Epithelial cell of proximal tubule (primary cell): ENCODE measurements at places on chromosomes 1 and 21. TPM values are rescaled to one million over a fixed set of nuclear protein-coding genes. Genes with fewer than 3 reads are reported as not detected.

The WNT9A gene
- 2.1 and 2.7 TPM in 2 replicates for total RNA-seq

GRCh38 chr21:14686466-14687267 lies 140.6 kb upstream of the SAMSN1 start:
- no peak for DNase-seq

The KRTAP19-3 gene
- total RNA-seq = not detected in 2 replicates

- no peak for DNase-seq
Observed at GRCh38 chr1:55044617-55045397, 5.5 kb downstream of the PCSK9 start.

GRCh38 chr21:38699048-38699447 lies 106.7 kb upstream of the ETS2 start:
- no peak for DNase-seq

GRCh38 chr1:152182431-152182830 lies 23.4 kb upstream of the RPTN start:
- DNase-seq = no peak

DNA sequence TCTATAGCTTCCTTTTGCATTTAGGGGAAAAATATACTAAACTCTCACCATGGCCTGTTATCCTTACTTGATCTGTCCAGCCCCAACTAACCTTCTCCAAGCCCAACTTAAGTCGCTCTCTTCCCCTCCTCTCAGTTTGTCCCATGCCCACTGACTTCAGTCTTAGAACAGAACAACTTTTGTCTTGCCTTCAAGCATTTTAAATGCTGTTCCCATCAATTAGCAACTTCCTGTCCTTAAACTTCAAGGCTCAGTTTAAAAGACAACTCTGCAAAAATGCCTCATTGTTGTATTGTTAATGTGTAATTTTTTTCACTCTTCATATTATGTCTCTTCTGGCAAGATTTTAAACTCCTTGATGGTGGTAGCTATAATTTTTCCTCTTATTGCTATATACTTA lies 526.9 kb downstream of the NEGR1 start:
- DNase-seq = no peak

The AMIGO1 gene
- total RNA-seq = 0.87 and 0.92 TPM in 2 replicates

GRCh38 chr1:43898981-43899380 lies 34.6 kb upstream of the ARTN start:
- DNase-seq = no peak

DNA sequence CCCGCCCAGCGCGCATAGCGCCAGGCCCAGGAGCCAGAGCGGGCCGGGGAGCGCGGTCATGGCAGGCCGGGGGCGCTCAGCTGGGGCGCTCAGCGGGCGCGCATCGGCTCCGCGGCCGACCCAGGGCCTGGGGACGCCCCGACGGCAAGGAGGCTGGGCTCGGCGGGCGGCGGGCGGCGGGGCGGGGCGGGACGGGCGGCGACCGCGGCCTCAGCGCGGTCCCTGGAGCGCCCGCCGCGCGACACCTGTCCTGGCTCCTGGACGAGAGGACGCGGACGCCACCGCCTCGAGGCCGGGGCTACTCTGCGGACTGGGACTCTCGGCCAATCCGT lies 273 bp downstream of the BMP8B start:
- DNase-seq = no peak

The ERG gene
- 0.29 TPM in 1 of 2 replicates, not detected in the other for total RNA-seq

GRCh38 chr1:101344745-101345144 lies 107.9 kb downstream of the S1PR1 start:
- no peak for DNase-seq

The CFAP126 gene
- not detected in 2 replicates for total RNA-seq

- peak; percentile 67 for DNase-seq
Observed at GRCh38 chr1:231134624-231135023, 27.2 kb upstream of the TRIM67 start.

The ELF3 gene
- total RNA-seq = 70.2 and 265 TPM in 2 replicates

The AMY2A gene
- not detected in 2 replicates for total RNA-seq

DNA sequence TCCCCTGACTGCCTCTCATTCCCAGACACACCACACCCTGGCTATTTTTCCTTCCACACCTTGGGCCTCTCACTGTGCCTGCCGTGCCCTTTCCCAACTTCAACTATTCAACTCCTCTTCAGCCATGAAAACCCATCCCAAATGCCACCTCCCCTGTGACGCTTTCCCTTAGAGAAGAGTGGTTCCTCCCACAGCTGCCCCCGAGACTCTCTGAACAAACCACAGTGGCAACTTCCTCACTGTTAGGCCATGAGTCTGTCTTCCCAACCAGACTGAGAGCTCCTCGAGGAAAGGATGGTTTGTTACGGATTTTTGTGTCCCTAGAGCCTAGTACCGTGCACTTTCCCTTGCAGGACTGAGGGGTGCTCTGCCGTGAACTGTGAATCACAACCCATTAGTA lies 59.2 kb downstream of the LRRN2 start:
- DNase-seq = no peak

The TMEM82 gene
- total RNA-seq = not detected in 2 replicates

- no peak for DNase-seq
Observed at GRCh38 chr1:41833519-41834000, 85.2 kb downstream of the HIVEP3 start.

The ELAPOR1 gene
- total RNA-seq = 0.29 TPM in 1 of 2 replicates, not detected in the other

The CD1B gene
- total RNA-seq = not detected in 2 replicates

The TLCD4 gene
- 3.2 and 5.4 TPM in 2 replicates for total RNA-seq

DNA sequence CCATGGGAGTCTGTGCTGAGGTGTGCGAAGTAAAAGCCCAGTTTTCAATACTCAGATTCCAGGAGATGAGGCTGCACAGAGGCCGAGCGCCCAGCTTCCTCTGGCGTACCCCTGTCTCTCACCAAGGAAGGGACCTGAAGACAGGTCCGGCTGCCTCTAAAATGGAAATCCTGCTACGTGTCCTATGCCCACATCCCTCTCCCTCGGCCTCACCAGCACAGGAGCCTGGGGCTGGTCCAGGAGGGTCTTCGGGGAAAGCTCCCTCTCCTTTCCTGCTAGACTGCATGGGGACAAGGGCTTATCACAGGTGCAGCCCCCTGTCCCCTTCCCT lies 392 bp downstream of the MRPL55 start:
- no peak for DNase-seq

The RGS16 gene
- 0.36 and 0.81 TPM in 2 replicates for total RNA-seq

The CBR3 gene
- total RNA-seq = 12.8 and 17.7 TPM in 2 replicates

GRCh38 chr1:3590139-3590763 lies 21.1 kb downstream of the MEGF6 start:
- no peak for DNase-seq

- DNase-seq = no peak
Observed at GRCh38 chr1:168148916-168149315, 12.2 kb upstream of the GPR161 start.

DNA sequence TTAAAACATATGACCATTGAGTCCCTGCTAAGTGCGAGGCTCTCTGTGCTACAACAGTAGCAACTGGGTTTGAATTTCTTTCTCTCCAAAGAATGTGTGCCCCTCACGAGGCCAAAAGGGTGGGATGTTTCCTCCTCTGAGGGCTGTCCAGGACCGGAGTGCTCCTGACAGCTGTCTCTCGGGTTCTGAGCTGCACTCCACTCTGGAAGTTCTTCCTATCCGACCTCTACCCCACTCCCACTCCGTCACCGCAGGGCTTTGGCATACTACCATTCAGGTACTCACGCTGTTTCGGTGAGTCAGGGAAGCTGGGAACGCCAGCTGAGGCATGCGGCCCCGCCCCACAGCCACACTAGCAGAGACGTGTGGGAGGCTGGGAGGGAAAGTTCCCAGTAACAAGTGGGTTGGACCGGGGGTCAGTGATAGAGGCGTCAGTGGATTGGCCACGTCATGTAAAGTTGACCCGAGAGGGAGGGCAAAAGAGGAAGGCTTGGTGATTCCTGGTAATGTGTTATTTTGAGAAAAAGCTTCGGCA lies 705 bp upstream of the SLC50A1 start:
- DNase-seq = peak; percentile 87

The BEND5 gene
- 1.3 and 1.9 TPM in 2 replicates for total RNA-seq

DNA sequence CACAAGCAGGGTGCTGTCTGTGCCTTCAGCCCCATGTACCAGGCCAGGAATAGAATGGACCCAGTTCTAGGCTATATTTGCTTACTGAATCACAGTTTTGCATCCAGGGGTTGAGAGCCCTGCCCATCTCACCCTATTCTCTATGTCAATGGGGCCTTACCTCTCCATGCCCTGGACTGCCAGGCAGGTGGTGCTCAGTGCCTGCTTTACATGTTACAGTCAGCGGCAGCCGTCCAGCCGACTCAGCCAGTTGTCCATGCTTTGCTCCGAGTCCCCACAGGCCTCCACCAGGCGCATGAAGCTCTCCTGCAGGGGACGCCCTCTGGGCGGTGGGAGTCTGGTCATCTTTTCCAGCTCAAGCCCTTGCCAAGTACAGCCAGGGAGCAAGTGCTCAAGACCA lies 12.2 kb upstream of the FAM167B start:
- no peak for DNase-seq

The DYRK1A gene
- 23.6 and 28.9 TPM in 2 replicates for total RNA-seq

The LY9 gene
- total RNA-seq = not detected in 2 replicates

GRCh38 chr1:5976726-5977493 lies 15.3 kb downstream of the NPHP4 start:
- no peak for DNase-seq
